ENCODE measurements at places on chromosomes 12 and 14.

DNA sequence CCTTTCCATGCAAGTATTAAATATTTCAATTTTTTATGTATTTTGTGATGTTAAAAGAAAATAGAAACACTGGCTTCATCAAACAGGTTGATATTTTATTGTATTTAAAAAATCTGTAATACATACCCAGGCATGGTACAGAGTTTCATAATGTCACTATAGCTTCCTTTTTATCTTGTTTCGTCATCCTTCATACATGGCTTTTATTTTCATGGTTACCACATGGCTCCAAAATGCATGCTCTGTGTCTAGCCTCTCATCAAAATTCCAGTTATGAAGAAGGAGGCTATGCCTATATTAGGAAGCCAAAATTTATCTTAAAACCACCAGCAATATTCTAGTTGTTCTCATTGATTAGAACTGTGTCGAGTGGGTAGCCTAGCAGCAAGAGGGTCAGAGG lies 464.8 kb downstream of the BTG1 start:
- DNase-seq: no peak

GRCh38 chr12:132367071-132367851 lies 37.9 kb upstream of the GALNT9 start:
- DNase-seq: no peak

DNA sequence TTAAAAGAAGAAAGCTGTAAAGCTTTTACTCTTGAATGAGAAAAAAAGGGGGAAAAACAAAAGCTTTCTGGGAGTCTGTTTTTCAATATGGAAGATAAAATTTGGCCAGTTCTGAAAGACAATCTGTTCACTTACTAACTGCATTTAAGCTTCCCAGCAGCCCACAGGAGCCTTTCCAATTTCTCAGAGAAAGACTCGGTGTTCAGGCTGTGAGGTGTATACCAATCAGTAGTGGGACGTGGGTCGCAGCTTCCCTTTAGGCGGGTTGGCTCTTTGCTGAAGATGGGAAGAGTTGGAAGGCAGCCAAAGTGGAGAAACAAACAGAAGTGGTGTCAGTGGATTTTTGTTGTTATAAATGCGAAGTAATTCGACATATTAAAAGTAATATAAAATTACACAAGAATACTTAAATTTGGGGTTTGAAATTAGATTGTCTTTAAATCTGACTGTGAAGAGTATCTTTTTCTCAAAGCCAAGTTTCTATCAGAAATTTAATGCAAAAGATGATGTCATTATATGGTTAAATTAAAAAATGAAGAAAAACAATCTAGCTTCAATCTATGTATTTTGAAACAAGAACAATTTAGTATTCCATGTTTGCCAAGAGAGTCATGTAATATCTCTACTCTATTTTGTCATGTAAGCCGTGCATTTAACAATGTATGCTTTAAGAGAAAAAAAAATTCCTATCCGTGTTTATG lies 590.2 kb upstream of the ATXN7L3B start:
- DNase-seq: no peak

GRCh38 chr12:127781336-127781735 lies 485.6 kb upstream of the TMEM132C start:
- no peak for DNase-seq

DNA sequence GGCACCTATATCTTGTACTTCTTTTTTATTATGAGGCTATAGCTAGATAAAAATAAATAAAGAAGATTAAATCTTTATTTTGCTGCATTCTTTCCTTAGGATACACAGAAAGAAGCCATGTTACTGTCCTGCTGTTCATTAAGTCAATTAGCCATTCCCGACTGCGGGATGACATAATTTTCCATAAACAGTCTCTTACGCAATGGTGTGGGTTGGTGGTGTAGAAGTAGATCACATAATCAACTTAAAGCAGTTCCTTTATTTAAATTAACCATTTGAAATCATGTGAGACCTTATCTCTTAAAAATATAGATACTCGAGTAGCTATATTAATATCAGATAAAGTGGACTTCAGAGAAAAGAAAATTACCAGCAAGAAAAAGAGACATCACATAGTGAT lies 40.2 kb downstream of the TAOK3 start:
- no peak for DNase-seq

DNA sequence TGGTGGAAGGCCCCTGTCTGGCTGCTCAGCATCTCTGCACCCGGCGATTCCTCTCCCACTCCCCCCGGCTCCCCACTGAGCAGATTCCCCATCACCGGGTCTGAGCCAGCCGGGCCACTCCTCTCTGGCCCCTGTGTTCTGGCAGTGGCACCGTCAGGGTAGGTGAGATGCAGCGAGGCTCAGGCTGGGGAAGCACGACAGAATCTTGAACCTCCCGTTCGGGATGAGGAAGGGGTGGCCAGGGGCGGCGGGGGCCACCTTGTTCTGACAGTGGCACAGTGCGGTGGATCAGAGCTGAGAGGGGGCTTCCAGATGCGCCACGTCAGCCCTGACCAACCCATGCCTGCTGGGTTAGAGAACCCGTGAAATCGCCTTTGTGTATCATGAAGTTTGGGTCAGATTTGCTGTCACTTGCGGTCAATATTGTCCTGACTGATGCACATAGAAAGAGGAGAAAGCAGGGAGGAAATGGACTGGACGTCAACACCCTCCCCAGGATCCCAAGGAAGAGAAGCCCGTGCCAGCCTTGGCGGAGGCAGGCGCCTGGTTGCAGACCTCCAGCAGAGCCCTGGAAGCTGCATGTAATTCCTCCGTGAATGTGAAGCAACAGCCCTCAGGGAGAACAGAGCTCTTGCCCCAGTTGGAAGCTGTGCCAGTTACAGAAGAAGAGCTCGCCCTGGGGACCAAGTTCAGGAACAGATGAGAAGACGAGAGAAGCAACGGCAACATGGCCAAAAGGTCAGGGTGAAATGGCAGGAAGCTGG lies 137.1 kb upstream of the SFSWAP start:
- DNase-seq: no peak

DNA sequence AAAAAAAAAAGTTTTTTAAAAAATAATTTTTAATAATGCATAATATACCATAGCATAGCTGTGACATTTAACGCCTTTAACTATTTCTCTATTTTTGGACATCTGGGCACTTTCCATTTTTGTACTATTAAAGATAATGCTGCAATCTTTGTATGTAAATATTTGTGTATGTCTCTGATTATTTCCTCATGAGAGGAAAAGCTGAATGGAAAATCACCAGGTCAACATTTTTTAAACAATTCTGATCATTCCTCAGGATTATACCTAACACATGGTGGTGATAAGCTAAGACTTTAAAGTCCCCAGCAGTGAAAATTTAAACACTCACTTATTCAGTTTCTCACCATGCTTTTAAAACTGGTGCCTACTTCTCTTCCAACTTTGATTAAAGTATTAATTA lies 31.3 kb upstream of the NR1H4 start:
- no peak for DNase-seq

DNA sequence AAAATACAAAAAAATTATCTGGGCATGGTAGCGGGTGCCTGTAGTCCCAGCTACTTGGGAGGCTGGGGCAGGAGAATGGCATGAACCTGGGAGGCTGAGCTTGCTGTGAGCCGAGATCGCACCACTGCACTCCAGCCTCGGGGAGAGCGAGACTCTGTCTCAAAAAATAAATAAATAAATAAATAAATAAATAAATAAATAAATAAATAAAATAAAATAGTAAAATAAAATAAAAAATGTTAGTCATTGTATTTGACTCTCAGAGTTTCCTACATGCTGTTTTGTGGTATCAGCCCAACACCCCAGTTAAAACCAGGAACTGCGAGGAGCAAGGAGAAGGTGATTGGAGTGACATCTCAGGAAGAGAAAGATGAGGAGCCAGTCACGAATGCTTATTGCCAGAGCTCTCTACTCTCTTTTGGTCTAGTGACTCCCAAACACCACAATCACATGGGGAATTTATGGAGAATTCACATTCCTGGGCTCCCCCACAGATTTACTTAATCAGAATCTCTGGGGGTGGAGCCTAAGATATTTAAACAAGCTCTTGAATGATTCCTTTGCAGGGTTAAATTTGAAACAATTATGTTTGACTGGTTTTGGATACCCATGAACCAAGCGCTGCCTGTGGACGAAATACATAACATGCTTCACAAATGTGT lies 15.4 kb upstream of the SALL2 start:
- DNase-seq: no peak

GRCh38 chr12:27777141-27777540 lies 2.9 kb upstream of the KLHL42 start:
- DNase-seq: no peak

- no peak for DNase-seq
Observed at GRCh38 chr12:7221486-7221885, 32.0 kb downstream of the PEX5 start.

DNA sequence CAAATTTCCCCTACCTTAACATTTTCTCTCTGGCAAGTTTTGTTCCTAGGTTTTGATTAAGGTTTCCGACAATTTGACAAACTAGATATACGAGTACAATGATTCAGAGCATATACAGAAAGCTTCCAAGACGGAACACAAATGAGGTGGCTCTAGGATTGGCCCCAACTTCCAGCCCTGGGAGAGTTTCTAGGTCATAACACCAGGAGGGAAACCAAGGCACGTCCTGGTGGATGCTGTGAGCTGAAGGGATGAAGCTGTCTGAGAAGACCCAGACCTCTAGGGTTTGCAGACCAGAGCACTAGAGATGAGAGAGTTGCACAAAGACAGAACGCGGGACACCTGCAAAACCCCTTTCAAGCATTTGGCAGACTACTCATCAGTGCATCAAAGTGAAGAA lies 51.5 kb upstream of the CAND1 start:
- no peak for DNase-seq

DNA sequence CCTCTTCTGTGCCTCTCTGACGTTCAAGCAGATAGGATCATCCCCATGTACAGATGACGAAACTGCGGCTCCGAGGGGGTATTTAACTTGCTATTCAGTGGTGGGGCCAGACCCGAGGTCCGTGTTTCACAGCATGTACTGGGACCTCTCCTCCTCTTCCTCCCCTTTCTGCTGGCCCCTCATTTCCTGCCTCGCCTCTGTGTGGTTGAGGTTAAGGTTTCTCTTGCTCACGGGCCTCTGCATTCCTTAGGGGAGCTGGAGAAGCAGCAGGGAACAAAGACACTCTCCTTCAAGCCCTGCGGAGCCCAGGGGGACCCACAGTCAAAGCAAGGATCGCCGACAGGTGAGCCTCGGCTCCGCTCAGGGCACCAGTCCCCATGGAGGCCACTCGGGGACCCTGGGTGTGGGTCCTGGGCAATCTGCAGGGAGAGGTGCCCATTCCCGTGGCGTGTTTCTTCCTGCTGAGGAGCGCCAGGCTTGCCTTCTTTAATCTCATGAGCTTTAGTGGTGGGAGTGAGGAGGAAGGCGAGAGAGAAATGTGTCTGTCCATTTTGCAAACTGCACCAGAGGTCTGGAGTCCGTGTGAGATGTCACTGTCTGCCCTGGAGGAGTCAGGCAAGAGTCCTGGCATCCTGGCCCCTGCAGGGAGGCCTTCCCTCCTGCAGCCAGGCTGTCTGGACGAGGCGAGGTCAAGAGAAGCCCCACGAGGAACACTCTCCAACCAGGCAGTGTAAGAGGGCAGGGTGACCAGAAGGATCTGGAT lies 45.0 kb downstream of the SLC6A12 start:
- DNase-seq: no peak

DNA sequence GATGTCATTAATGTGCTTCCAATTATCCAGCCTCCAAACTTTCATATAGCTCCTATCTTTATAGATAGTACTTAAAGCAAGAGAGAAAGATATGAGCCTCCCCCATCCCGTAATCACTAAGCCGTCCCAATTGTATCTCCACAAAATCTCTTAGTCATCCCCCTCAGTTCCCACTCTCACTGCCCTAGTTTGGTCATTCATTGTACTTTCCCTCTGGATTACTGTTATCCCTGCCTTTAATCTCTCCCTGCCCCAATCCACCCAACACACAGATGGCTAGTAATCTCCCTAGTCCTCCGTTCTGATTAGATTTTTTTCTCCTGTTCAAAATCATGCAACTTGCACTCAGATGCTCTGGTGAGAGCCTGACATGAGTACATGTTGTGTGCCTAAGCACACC lies 5.4 kb upstream of the BCAT1 start:
- DNase-seq: no peak

DNA sequence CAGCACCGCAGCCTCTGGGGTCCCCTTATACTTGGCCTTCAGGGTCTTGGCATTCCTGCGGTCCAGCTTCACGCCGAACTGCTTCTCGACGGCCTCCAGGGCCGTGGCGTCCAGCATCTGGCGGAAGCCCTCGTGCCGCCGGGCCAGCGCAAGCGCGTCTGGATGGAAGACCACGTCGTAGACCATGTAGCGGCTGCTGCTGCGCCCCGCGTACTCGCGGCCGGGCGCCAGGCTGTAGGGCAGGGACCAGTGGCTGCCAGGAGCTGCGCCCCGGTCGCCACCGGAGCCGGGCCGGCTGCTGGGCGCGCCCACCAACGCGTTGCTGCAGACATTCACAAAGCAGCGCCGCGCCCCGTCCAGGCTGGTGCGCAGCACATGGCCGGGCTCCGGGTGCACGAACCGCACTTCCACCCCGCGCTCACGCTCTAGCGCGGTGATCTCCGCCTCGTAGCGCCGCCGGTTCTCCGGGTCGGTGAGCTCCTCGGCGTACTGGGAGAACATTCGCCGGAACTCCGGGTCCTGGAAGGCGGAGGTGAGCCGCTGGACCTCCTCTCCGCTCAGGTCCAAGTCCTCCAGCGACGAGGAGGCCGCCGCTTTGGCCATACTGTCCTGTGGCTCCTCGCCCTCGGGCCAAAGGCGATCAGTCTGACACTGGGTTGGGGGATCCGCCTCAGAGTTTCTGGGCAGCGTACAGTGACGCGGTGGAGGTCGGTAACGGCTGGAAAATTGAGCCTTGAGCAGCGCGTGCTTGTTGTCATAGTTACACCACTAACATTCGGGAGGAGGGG lies at the start of gene DNAAF2:
DNAAF2 (minus strand) TSS at position 698 of the 788 bp plus-strand sequence; CDS start at position 603, 95 bp downstream.
- peak; percentile 49 for DNase-seq

DNA sequence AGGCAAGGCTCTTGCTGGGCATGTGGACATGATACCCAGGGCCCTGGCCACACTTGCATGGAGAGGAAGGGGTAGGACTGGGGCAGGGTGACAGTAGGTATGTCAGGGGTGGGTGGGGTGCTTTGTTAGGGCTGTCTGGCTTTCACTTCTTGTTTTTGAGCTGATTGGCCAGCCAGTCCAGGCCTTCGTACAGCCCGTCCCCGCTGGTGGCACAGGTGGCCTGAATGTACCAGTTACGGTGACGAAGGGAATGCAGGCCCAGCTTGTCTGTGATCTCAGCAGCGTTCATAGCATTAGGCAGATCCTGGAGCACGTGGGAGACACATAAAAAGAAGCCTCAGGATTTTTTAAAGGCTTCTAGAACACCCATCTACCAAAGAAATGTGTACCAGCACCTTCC lies 13.5 kb upstream of the FKBP11 start:
- no peak for DNase-seq

- no peak for DNase-seq
Observed at GRCh38 chr12:29627221-29627620, 129.7 kb upstream of the OVCH1 start.

GRCh38 chr12:2940564-2940963 lies 18.6 kb upstream of the TEAD4 start:
- DNase-seq: no peak

DNA sequence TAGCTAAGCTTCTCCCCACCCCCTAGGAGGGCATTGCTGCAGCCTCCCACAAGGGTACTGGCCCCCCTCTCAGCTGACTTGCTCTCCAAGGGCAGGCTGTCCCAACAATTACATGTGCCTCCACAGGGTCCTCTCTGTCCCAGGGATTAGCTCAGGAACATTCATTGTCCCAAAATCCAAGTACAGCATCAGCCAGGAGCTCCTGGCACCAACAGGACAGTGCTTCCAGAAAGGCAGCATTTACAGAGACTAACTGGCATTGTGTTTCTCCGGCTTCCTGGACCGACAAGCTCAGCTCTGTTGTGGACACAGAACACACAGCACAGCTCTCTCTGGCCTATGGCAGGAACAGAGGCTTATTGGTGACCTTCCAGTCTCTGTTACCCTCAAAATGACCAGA lies 21.7 kb downstream of the ABCD4 start:
- no peak for DNase-seq

All from stimulated activated CD8-positive, alpha-beta memory T cell treated with anti-CD3 and anti-CD28 coated beads, Interleukin-12 subunit alpha, Interleukin-12 subunit beta, amount 100 ng/mL, for 1 hour (primary cell).